Vagina (tissue), 2 donors: ENCODE measurements at places on chromosomes 5 and 9.

DNA sequence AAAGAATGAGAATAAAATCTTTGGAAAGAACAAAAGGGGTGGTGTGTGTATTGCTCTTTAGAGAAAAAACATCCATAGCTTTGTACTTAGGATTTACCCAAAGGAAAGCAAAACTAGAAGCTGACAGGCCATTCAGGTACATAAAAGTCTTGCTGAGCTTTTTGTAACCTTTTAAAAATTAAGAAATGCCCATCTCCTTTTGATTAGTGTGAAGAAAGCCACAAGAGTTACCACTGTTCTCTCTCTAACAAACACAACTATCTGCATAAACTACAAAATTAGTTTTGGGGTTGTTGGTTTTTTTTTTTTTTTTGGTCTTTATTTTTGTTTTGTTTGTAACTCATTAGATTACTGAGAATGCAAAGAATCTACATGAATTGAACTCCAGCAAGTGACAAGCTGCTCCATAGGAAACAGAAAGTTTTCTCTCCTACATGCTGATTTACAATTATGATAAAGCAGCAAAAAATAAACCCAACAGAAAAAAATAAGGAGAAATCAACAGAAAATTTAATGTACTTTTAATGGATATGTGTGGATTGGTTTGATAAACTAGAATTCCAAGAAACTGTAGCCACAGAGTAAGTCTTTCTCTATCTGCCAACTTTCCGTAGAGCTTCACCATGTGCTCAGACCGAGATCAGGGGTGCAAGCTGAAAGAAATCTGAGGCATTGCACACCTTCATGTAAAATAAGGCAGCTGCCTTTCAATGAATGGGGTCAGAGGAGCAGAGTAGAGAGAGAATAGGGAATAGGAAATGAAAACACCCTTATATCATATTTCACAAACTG is 12.3 kb downstream of the BAAT start:
- no peak overlapping the region for H3K27ac ChIP-seq
- no peak overlapping the region for H3K4me3 ChIP-seq
- no peak for DNase-seq
- no peaks in the 10 kb centered on the region for H3K36me3 ChIP-seq

- no peaks in the 10 kb centered on the region for H3K27me3 ChIP-seq
- no peaks in the 10 kb centered on the region for H3K36me3 ChIP-seq
- peaks cover 14% of the 10 kb centered on the region for H3K4me1 ChIP-seq
- DNase-seq = no peak
- no peak overlapping the region for H3K27ac ChIP-seq
- peak overlapping the region; percentile 4 for H3K4me3 ChIP-seq
Measured at GRCh38 chr9:68975365-68976043, 38.4 kb downstream of the PRKACG start.

DNA sequence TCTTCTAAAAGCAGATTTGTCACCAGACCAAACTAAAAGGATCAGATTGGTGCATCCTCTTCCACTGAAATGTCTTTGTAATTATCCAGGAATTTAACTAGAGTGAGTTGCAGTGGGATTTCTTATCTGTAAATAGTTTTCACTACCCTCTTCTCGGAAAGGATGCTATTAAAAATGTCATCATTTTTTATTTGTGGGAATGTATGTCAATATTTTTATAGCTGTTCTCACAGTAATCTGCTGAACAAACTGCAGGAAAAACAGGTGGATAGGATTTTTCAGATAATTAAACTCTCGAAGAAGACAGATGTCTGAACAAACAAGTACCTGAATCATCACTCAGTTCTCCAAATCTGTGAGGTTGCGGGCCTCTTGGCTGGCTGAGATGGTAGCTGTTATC is 62.7 kb downstream of the RAB14 start:
- H3K36me3 ChIP-seq = no peaks in the 10 kb centered on the region
- H3K4me1 ChIP-seq = no peaks in the 10 kb centered on the region
- no peak overlapping the region for H3K4me3 ChIP-seq
- no peak overlapping the region for H3K27ac ChIP-seq

DNA sequence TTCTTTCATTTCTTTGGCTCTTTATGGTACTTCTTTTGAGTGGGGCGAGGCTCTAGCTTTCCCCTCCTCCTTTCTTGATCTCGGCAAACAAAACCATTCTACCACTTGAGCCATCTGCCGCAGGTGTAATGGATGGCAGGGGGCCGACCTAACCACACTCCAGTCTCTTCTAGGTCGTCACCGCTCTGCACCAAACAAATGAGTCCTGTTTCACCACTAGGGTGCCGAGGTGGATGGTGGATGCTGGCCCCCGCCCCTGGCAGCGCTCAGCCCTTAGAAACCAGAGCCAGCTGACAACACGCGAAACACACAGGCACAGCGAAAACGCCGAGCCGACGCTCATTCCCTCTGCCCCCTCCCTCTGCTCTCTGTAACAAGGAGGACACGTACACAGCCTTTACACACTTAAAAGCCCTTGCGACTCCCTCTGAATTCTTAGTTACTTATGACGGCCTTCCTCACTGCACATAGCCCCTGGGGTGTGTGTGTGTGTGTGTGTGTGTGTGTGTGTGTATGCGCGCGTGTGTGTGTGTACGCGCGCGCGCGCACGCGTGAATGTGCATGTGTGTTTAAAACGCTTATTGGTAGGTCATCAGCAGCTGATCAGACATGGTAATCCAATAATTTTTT is 199.4 kb downstream of the MEF2C start:
- H3K27me3 ChIP-seq = peaks cover 24% of the 10 kb centered on the region
- peaks cover 13% of the 10 kb centered on the region for H3K4me1 ChIP-seq
- no peak overlapping the region for H3K27ac ChIP-seq
- no peaks in the 10 kb centered on the region for H3K36me3 ChIP-seq
- DNase-seq = no peak
- H3K4me3 ChIP-seq = no peak overlapping the region

DNA sequence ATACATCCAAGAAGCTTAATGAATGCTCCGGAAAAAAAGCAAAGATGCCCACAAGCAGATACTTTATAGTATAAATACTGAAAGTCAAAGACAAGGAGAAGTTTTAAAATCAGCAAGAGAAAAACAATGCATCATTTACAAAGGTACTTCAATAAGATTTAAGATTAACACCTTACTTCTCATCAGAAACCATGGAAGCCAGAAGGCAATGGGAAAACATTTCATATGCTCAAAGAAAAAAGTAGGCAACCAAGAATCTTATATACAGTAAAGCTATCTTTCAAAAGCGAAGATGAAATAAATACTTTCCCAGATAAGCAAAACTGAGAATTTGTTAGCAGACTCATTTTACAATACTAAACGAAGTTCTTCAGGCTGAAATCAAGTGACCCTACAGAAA is 51.1 kb downstream of the ABHD17B start:
- no peaks in the 10 kb centered on the region for H3K27me3 ChIP-seq
- no peaks in the 10 kb centered on the region for H3K36me3 ChIP-seq
- no peak for DNase-seq
- no peak overlapping the region for H3K4me3 ChIP-seq
- no peak overlapping the region for H3K27ac ChIP-seq
- no peaks in the 10 kb centered on the region for H3K4me1 ChIP-seq

- DNase-seq = no peak
- H3K36me3 ChIP-seq = no peaks in the 10 kb centered on the region
- no peaks in the 10 kb centered on the region for H3K27me3 ChIP-seq
- H3K4me1 ChIP-seq = no peaks in the 10 kb centered on the region
- H3K4me3 ChIP-seq = no peak overlapping the region
Measured at GRCh38 chr9:95985440-95986055, 110.1 kb downstream of the ERCC6L2 start.

DNA sequence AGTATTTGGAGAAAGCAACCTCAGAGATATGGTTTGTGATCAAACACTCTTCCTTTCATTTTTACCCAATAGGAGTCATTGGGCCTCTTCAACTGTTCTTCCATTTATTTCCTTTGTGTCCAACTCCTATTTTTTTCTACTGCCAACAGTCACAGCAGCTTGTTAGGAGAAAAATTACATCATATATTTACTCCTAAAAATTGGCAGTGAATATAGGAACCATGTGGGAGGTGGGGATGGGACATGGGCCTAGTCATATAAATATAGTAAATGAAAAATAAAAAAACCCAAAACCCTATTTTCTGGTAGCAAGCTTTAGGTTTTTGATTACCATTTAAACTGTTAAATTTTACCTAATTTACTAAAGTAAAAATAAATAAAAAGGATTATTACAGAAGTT is 134.9 kb upstream of the MPDZ start:
- H3K4me3 ChIP-seq = no peak overlapping the region
- H3K27me3 ChIP-seq = no peaks in the 10 kb centered on the region
- H3K36me3 ChIP-seq = no peaks in the 10 kb centered on the region
- no peaks in the 10 kb centered on the region for H3K4me1 ChIP-seq
- no peak overlapping the region for H3K27ac ChIP-seq
- no peak for DNase-seq

GRCh38 chr9:126235336-126236243 is 91.0 kb upstream of the MVB12B start:
- no peak overlapping the region for H3K4me3 ChIP-seq
- DNase-seq = no peak
- H3K27me3 ChIP-seq = no peaks in the 10 kb centered on the region

GRCh38 chr9:128335161-128335560 is 5.2 kb upstream of the SLC27A4 start:
- no peak overlapping the region for H3K4me3 ChIP-seq
- no peak overlapping the region for H3K27ac ChIP-seq
- H3K36me3 ChIP-seq = no peaks in the 10 kb centered on the region
- no peaks in the 10 kb centered on the region for H3K4me1 ChIP-seq

GRCh38 chr9:68720656-68721313 is 15.7 kb downstream of the PIP5K1B start:
- H3K4me3 ChIP-seq = no peak overlapping the region
- no peaks in the 10 kb centered on the region for H3K36me3 ChIP-seq
- DNase-seq = no peak
- no peaks in the 10 kb centered on the region for H3K4me1 ChIP-seq

- no peaks in the 10 kb centered on the region for H3K36me3 ChIP-seq
- no peak overlapping the region for H3K27ac ChIP-seq
- H3K27me3 ChIP-seq = no peaks in the 10 kb centered on the region
- no peaks in the 10 kb centered on the region for H3K4me1 ChIP-seq
- H3K4me3 ChIP-seq = no peak overlapping the region
Measured at GRCh38 chr5:5383461-5383860, 39.0 kb upstream of the ICE1 start.

DNA sequence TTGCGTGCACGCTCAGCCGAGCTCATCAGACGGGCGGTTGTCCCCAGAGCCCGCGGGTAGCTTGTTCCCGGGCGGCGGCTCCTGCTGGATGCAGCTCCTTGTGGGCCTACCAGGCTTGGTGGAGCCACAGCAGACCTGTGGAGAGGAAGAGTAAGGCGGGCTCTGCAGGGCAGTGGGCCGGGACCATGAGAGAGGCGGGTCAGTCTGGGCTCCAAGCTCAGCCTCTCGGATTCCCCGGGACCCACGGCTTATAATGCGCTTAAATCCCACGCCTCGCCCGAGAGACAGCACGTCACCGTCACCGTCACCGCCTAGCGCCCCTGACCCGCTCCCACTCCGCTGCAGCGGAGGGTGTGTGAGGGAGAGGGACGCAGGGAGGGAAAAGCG is 1.9 kb upstream of the ANKRD18A start:
- peaks cover 29% of the 10 kb centered on the region for H3K4me1 ChIP-seq
- no peaks in the 10 kb centered on the region for H3K36me3 ChIP-seq
- peak overlapping the region; percentile 40 for H3K4me3 ChIP-seq

GRCh38 chr5:150070821-150071220 is 15.5 kb downstream of the CSF1R start:
- no peaks in the 10 kb centered on the region for H3K4me1 ChIP-seq
- H3K27ac ChIP-seq = no peak overlapping the region
- no peak overlapping the region for H3K4me3 ChIP-seq
- no peak for DNase-seq

GRCh38 chr5:122374110-122374509 is 62.1 kb downstream of the SNCAIP start:
- no peaks in the 10 kb centered on the region for H3K27me3 ChIP-seq
- H3K36me3 ChIP-seq = no peaks in the 10 kb centered on the region
- no peak overlapping the region for H3K4me3 ChIP-seq

GRCh38 chr9:116286297-116286696 is 132.7 kb downstream of the PAPPA start:
- no peaks in the 10 kb centered on the region for H3K36me3 ChIP-seq
- DNase-seq = no peak
- H3K4me1 ChIP-seq = no peaks in the 10 kb centered on the region
- no peak overlapping the region for H3K4me3 ChIP-seq

DNA sequence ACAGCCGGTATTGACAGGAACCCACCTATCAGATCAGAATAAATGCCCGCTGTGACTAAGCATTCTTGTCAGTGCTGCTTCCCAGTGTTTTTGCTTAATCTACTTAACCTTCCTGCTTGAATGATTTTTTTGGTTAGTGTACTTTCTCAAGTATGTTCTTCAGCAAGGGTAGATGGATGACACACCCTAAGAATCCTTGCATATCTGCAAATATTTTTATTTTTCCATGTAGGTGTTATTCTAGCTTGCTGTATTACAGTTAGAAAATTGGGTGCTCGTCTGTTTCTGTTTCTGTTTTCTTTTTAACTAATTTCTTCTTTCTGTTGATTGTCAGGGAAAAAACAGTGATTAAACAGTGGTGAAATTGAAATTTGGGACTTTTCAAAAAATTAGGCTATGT is 64.5 kb downstream of the SEC61B start:
- H3K36me3 ChIP-seq = no peaks in the 10 kb centered on the region
- no peak overlapping the region for H3K27ac ChIP-seq
- no peak overlapping the region for H3K4me3 ChIP-seq
- H3K4me1 ChIP-seq = no peaks in the 10 kb centered on the region
- DNase-seq = no peak

GRCh38 chr5:40385544-40385943 is 294.2 kb upstream of the PTGER4 start:
- H3K36me3 ChIP-seq = no peaks in the 10 kb centered on the region
- no peak overlapping the region for H3K27ac ChIP-seq
- no peaks in the 10 kb centered on the region for H3K4me1 ChIP-seq
- no peak for DNase-seq

GRCh38 chr9:131876486-131876885 is 136.6 kb upstream of the RAPGEF1 start:
- H3K27ac ChIP-seq = no peak overlapping the region
- no peaks in the 10 kb centered on the region for H3K36me3 ChIP-seq
- DNase-seq = no peak
- no peak overlapping the region for H3K4me3 ChIP-seq

DNA sequence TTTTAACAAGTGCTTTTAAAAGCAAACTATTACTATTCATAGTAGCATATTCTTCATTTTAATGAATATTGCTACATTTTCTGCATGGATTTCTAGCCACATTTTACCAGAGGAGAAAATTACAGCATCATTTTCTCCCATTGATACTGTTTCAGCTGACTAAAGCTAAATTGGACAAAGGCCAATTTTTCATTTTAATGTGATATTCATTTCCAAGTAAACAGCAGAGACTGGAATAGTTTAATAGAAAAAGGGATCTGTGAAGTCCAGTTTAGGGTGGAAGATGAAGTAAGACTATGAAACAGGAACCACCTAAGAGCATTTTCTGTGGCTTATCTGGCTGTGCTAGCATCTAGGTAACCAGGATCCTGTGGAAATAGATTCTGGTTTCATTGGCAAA is 128.1 kb downstream of the GIN1 start:
- H3K27ac ChIP-seq = no peak overlapping the region
- no peaks in the 10 kb centered on the region for H3K27me3 ChIP-seq

GRCh38 chr5:112005623-112005930 is 248.6 kb upstream of the NREP start:
- H3K36me3 ChIP-seq = no peaks in the 10 kb centered on the region
- no peak overlapping the region for H3K4me3 ChIP-seq
- DNase-seq = no peak

GRCh38 chr9:133473743-133474142 is 5.2 kb downstream of the SLC2A6 start:
- H3K4me1 ChIP-seq = peaks cover 7% of the 10 kb centered on the region
- no peaks in the 10 kb centered on the region for H3K36me3 ChIP-seq
- DNase-seq = no peak

- H3K27ac ChIP-seq = peak overlapping the region; percentile 40
- no peaks in the 10 kb centered on the region for H3K27me3 ChIP-seq
- no peaks in the 10 kb centered on the region for H3K36me3 ChIP-seq
- peaks cover 25% of the 10 kb centered on the region for H3K4me1 ChIP-seq
Measured at GRCh38 chr9:114237247-114237646, 81.9 kb downstream of the COL27A1 start.
